Thyroid gland (tissue), 4 donors: ENCODE measurements at places on chromosomes 6 and 20. TPM values are rescaled to one million over a fixed set of nuclear protein-coding genes. Genes with fewer than 3 reads are reported as not detected.

VIP gene
- not detected for total RNA-seq

- H3K36me3 ChIP-seq, result no peaks in the 10 kb centered on the region
- no peak overlapping the region for H3K4me3 ChIP-seq
- H3K27me3 ChIP-seq, result no peaks in the 10 kb centered on the region
- peak; percentile 13 for DNase-seq
These were observed 154.3 kb downstream of the ANKRD60 start for GRCh38 chr20:58073945-58074856.

GRCh38 chr6:142722012-142722411 is 223.0 kb downstream of the HIVEP2 start:
- H3K4me3 ChIP-seq, result no peak overlapping the region
- DNase-seq, result no peak
- no peaks in the 10 kb centered on the region for H3K36me3 ChIP-seq
- no peaks in the 10 kb centered on the region for H3K4me1 ChIP-seq
- no peak overlapping the region for H3K27ac ChIP-seq
- no peaks in the 10 kb centered on the region for H3K27me3 ChIP-seq

VGLL2 gene
- not detected for total RNA-seq

C6orf58 gene
- not detected for total RNA-seq

CLPSL2 gene
- not detected for total RNA-seq

BPIFA1 gene
- total RNA-seq, result not detected

DNA sequence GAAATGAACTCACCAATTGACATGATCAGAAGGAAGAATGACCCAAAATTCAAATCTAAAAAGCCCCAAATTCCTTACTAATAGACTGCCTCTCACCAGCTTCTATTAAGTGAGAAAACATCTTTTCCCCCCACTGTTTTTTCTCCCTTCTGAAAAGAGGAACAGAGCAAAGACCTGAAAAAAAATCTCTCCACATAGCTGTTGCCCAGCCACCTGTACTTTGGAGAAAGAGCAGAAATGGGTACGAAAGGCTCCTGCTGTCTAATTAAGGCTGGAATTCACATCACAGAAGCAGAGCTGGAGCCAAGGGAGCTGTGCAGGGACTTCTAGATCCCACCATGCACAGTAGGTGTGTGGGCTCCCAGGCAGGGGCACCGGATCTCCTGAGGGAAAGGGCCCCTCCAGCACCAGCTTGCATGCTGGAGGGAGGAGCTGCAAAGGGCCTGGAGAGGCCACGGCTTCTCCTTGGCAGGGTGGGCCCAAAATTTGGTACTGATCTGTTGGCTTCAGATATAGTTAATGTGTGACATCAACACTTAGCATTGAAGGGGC is 73.2 kb upstream of the DUSP22 start:
- H3K27me3 ChIP-seq, result no peaks in the 10 kb centered on the region
- DNase-seq, result no peak
- no peaks in the 10 kb centered on the region for H3K36me3 ChIP-seq

- H3K27me3 ChIP-seq, result no peaks in the 10 kb centered on the region
- no peak for DNase-seq
- H3K4me3 ChIP-seq, result no peak overlapping the region
- no peaks in the 10 kb centered on the region for H3K4me1 ChIP-seq
- H3K36me3 ChIP-seq, result no peaks in the 10 kb centered on the region
- no peak overlapping the region for H3K27ac ChIP-seq
These were observed 260.4 kb downstream of the PTPRK start for GRCh38 chr6:128259730-128260685.

DNA sequence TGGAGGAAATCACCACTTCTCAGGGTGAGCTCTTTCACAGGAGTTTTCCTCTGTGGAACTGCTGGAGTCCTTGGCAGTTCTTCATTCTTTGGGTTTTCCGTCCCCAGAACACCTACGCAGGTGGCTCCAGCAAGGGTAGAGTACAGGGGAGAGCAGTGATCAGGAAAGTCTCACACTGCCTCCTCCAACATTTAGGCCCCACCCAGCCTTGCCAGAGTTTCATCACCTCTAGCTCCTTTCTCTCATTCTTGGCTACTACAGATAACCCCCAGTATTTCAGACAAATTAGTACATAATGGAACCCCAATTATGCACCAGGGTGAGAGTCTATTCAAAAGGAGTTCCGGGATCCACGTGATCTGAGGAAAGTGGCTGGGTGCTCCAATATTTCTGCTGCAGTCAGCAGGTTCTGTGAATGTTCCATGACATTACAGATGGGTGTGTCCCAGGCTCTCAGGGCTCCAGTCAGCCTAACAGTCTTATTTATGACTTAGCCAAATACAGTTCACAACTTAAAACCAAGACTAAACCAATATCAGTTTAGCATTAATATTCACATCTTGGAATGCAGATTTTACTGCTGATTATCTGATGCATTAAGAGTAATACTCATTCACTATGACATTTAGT is 44.6 kb downstream of the GPR63 start:
- no peak overlapping the region for H3K27ac ChIP-seq
- DNase-seq, result no peak
- H3K36me3 ChIP-seq, result no peaks in the 10 kb centered on the region
- H3K27me3 ChIP-seq, result no peaks in the 10 kb centered on the region
- no peaks in the 10 kb centered on the region for H3K4me1 ChIP-seq

GRCh38 chr6:13522656-13523055 is 35.3 kb upstream of the GFOD1 start:
- H3K4me1 ChIP-seq, result no peaks in the 10 kb centered on the region
- no peak for DNase-seq
- H3K36me3 ChIP-seq, result no peaks in the 10 kb centered on the region

DNA sequence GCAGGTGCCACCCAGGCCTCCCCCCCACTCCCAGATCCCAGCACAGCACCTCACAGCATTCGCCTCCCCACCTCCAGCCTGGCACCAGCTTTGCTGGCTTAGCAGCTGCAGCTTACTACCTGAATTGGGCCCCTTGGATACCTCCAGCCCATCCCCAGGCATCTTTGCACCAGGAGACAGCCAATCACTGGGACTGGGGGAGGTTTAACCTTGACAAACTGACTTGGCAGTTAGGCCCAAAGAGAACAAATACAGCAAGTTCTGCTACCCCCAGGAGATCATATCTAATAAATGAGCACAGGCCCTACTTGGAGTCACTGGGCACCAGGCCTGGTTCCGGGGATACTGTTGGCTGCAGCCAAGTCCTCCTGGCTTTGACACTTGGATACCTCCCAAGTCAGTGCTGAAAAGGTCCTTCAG is 8.8 kb downstream of the PDRG1 start:
- H3K4me1 ChIP-seq, result peaks cover 4% of the 10 kb centered on the region
- H3K4me3 ChIP-seq, result no peak overlapping the region
- H3K27ac ChIP-seq, result no peak overlapping the region
- H3K27me3 ChIP-seq, result no peaks in the 10 kb centered on the region
- DNase-seq, result peak; percentile 84
